Mesothelial cell of epicardium (in vitro differentiated cells): ENCODE measurements at places on chromosomes 7 and 10. TPM values are rescaled to one million over a fixed set of nuclear protein-coding genes. Genes with fewer than 3 reads are reported as not detected.

- no peak for DNase-seq
These were observed 11.9 kb downstream of the ARL4A start for GRCh38 chr7:12699299-12699698.

The HTR5A gene
- total RNA-seq: not detected in 3 replicates

- DNase-seq: no peak
These were observed 71.2 kb upstream of the COL13A1 start for GRCh38 chr10:69730251-69731156.

The BLOC1S2 gene
- total RNA-seq: 28.5 to 33.0 TPM (median 31.2 TPM) in 3 replicates

- DNase-seq: no peak
These were observed 2.2 kb downstream of the GSAP start for GRCh38 chr7:77413861-77414424.

DNA sequence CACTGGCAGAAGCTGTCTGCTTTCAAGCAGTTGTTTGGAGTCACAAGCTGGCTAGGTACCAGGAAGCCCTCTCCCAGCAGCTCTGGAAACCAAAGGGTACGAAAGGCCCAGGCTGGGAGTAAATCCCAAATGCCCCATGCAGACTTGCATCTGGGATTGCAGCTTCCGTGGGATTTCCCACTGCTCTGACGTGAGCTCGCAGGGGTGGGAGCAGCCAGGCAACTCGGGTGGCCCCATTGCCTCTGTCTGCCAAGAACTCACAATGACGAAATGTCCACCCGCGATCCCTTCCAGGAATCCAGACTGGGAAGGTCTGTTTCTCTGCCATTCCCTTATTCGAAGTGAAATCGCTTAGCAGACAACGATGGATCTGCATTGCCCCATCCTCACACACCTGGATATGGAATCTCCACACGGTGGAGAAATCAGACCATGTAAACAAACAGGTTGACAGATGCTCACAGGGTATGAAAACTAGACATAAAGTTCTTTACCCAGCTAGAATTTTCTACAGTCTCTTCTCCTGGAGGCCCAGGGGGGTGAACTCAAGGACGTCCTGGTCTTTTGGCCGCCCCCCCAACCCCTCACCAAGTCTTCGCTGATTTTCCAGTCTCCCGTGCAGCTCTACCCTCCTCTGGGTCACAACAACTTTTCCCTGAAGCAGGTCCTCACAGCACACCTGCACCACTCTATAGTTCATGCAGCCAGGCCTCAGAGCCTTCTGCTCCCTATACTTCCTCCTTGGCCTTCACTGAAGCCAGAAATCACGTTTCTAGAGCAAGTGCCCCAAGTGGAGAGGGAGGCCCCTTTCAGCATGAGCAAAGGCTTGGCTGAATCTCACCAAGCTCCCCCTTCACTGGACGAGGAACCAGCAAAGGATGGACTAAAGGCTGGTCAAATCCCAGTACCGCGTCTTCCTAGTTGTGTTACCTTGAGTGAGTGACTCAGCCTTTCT lies 20.0 kb downstream of the SH3PXD2A start:
- DNase-seq: no peak

The CDHR1 gene
- 0.16 to 0.25 TPM (median 0.24 TPM) in 3 replicates for total RNA-seq

The PLEKHS1 gene
- not detected in 3 replicates for total RNA-seq

DNA sequence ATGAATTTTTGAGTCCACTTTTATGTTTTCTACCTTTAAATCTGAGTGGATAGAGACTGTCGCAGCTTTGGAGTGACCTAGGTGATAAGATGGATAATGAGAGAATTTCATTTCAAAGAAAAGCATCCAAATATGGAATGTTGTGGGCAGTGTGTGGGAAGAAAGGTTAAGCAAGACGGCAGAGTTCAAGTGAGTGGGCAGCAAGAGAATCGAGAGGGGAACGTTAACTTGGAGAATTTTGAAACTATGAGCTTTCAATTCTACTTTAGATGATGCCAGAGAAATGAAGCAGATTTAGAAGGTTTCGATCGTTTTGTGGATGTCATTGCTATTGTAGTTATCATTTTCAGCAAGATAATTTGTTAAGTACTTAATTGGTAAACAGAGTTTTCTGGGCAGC lies 73.0 kb downstream of the XRCC2 start:
- no peak for DNase-seq

The GALNT17 gene
- total RNA-seq: 2.7 to 3.2 TPM (median 2.9 TPM) in 3 replicates

The FASTK gene
- 86.8 to 97.6 TPM (median 92.5 TPM) in 3 replicates for total RNA-seq

DNA sequence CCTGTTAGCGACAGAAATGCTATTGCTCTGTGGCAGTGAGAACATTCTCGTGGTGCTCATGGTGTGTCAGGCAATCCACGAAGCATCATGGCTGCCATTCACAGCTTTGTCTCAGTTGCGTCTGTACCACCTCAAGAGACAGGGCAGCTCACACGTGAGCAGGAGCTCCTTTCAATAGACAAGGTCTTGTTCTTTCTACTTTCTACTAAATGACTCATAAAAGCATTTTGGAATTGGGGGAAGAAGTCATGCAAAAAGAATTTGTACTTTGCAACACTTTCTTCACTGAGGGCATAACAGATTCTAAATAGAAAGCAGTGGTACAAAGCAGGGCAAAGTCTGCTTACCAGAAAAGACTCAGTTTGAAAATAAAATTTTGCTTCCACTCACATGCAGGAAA lies 638.5 kb downstream of the PHTF2 start:
- no peak for DNase-seq

The ODAD2 gene
- 0.24 to 0.80 TPM (median 0.25 TPM) in 3 replicates for total RNA-seq

GRCh38 chr10:133068111-133069032 lies 19.4 kb upstream of the ADGRA1 start:
- DNase-seq: no peak

DNA sequence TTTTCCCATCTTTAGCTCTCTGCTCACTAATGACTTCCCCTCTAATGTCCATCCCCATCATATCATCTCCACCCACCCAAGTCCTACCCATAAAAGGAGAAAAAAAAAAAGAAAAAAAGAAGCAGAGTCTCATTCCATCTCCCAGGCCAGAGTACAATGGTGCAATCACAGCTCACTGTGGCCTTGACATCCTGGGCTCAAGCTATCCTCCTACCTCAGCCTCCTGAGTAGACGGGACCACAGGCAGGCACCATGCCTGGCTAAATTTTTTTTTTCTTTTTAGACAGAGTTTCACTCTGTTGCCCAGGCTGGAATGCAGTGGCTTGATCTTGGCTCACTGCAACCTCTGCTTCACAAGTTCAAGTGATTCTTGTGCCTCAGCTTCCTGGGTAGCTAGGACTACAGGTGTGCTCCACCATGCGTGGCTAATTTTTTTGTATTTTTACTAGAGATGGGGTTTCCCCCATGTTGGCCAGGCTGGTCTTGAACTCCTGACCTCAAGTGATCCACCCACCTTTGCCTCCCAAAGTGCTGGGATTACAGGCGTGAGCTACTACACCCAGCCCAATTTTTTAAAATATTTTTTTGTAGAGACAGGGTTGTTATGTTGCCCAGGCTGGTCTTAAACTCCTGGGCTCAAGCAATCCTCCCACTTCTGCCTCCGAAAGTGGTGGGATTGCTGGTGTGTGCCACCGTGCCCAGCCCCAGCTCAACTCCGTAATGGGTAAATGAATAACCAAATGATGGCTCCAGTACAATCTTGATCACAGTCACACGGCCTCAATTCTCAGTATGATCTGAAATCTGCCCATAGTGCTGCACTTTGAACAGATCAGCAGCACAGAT lies 24.6 kb upstream of the SGMS1 start:
- no peak for DNase-seq

The FAM25C gene
- not detected in 3 replicates for total RNA-seq
